Activated CD4-positive, CD25-positive, alpha-beta regulatory T cell (primary cell): ENCODE measurements at places on chromosomes 7 and 10.

DNA sequence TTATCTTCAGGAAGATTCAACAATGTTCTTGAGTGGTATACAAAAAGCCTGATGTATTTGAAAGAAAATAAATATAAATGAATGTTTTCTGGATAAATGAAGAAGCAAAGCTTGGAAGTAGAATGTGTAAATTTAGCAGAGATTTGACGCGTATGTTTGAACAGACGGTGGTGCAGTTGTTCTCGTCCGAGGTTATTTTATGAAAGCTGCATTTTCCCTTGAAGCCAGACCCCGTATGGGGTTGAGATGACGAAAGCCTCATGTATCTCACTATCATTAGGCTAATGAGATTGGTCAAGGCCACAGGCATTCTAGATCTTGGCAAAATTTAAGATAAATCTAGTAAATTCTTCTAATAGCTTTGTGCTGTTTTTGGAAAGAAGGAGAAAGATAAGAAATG lies 195.2 kb downstream of the NXPH1 start:
- DNase-seq = no peak

GRCh38 chr10:28644647-28645046 lies 32.7 kb upstream of the BAMBI start:
- no peak for DNase-seq

GRCh38 chr10:43453266-43453831 lies 16.4 kb downstream of the ZNF487 start:
- no peak for DNase-seq

DNA sequence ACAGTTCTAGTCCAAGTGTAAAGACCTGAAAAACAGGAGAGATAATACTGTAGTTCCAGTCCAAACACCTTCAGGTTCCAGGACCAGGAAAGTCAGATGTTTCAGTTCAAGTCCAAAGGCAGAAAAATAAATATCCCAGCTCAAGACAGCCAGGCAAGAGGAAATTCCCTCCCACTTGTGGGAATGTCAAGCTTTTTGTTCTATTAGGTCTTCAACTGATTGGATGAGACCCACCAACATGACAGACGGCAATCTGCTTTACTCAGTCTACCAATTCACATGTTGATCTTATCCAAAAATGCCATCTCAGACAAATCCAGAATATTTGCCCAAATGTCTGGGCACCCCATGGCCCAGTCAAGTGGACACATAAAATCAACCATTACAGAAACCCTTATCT lies 33.1 kb downstream of the SEMA3D start:
- DNase-seq = no peak

DNA sequence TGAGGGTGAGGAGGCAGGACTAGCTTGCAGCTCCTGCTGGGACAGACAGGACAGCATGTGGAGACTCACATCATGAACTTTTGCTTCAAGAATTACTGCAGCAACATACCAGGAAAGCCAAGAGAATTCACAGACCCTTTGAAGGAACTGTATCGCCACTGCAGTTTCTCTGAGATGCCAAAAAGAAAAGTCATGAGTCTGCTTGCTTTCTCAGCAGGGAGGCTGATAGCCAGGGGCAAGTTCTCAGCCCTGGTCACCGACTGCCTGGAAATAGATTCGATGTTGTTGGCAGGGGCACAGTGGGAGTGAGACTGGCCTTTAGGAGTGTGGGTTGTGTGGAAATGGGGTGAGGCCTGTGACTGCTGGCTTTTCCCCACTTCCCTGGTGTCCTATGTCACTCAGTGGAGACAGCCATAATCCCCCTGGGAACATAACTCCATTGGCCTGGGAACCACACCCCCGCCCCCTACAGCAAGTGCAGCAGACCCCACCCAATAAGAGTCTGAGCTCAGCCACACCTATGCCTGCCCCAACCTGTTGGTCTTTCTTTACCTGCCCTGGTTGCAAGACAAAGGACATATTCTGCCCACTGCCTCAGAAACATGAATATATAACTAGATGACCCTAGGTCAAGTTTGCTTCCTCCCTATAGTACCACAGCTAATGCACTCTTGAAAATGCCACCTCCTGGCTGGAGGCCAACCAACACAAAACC lies 1.6 kb upstream of the SAMD9 start:
- no peak for DNase-seq

- no peak for DNase-seq
These were observed 52.6 kb downstream of the RGS10 start for GRCh38 chr10:119489991-119490326.

- DNase-seq = no peak
These were observed 138.4 kb upstream of the FEZF1 start for GRCh38 chr7:122442929-122443328.

DNA sequence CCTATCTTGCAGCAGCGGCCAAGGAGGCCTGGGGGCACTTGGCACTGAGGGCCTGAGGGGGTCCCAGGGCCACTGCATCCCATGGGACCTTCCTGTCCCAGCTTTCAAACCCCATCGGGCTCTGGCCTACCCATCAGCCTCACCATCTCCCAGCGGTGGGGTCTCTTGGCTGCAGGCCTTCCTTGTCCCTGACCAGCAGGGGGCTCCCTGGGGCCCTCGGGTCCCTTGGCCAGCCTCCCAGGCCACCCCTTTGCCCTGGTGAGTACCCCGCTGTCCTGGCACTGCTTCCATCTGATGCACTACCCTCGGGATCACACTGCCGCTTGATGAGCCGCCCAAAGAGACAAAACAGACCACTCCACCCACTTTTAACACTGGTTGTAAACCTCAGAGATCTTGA lies 43.5 kb downstream of the YKT6 start:
- DNase-seq = no peak

- DNase-seq = no peak
These were observed 199.8 kb upstream of the KIAA1217 start for GRCh38 chr10:24009115-24009514.

DNA sequence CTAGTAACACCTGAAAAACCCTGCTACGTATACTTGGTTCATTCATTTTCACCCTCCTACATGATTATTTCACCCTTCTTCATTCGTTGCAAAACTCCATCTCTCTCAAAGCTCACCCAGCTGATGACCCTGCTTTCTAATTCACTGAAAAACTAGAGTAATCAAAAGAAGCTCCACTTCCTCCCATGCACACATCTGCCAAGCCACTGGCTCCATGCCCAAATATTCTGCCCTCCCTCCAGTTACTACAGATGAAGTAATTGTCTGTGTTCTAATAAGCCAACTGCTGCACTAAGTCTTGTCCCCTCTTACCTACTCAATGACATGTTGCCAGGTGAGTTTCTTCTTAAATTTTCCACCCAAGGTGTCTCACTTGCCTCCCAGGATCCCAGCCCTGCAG lies 96.9 kb upstream of the CCDC71L start:
- no peak for DNase-seq

GRCh38 chr7:46071076-46071475 lies 150.0 kb upstream of the IGFBP3 start:
- DNase-seq = no peak

DNA sequence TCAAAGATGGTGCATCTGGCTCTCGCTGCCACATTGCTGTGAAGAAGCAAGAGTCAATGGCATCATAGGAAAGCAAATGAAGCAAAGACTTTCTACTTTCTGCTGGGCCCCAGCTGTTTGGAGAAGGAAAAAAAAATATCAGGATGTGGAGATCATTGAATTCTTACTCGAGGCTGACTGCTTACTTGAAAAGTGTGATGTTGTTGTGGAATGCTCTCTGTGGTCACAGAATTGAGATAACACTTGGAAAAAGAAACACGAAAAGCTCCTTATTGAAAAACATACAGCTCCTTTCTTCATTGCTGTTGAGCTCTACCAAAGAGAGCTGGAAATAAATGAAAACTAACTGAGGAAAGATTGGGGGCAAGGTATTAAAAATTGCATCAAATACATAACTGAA lies 157.4 kb upstream of the TBX20 start:
- no peak for DNase-seq

GRCh38 chr10:128708182-128708581 lies 582.0 kb upstream of the MKI67 start:
- DNase-seq = no peak

- no peak for DNase-seq
These were observed 2.9 kb upstream of the CD36 start for GRCh38 chr7:80635533-80635932.

- DNase-seq = no peak
These were observed 50.1 kb downstream of the SEMA3A start for GRCh38 chr7:84144480-84144879.

GRCh38 chr7:92626281-92626809 lies 36.2 kb upstream of the FAM133B start:
- DNase-seq = no peak

DNA sequence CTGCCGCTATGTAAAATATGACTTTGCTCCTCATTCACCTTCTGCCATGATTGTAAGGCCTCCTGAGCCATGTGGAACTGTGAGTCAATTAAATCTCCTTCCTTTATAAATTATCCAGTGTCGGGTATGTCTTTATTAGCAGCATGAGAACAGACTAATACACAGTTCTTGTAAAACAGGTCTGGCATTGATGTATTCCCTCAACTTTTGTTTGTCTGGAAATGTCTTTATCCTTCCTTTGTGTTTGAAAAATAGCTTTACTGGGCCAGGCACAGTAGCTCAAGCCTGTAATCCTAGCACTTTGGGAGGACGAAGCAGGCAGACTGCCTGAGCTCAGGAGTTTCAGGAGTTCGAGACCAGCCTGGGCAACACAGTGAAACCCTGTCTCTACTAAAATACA lies 14.5 kb downstream of the IPMK start:
- no peak for DNase-seq

- no peak for DNase-seq
These were observed 527.4 kb upstream of the IGFBP3 start for GRCh38 chr7:46448478-46448877.

DNA sequence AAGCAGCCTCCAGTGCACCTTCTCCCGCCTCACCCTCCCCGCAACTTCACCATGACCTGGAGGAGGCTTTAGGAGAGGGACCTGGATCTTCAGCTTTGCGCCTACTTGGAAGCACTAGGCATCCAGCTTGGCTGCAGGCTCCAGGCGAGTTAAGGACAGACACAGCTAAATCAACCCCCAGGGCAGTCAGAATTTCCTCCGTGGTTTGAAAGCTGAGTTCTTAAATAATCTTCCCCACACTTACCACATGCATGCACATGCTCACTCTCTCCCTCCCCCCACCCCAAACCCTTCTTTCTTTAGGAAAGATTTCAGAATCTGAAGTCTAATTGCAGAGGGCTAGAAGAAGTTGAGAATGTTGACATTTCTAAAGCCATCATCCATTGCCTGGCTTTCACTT lies 36.7 kb upstream of the LRRC4 start:
- no peak for DNase-seq

DNA sequence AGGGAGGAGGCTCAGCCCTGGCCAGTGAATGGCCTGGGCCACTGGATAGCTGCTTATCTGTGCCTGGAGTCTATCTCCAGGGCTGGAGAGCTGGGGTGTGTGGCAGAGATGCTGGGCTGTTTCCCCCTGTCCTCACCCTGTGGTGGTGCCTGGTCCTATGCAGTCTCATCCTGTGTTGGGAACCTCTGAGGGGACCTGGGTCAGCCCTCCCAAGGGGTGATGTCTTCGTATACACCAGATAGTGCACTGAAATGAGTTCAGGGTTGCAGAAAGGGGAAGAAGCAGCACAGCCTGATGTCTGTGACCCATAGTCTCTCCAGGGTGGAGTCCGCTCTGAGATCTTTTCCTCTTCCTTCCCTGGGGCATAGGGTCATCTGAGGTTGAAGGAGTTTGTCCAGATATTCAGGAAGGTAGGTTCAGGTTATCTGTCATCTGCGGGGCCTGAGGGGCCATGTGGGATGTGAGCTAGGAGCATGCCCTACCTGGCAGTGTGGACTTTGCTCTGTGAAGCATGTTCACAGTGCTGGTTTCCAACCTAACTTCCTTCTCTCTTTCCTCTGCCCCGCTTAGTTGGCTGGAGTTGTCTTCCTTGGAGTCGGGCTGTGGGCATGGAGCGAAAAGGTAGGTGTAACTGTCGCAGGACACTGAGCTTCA lies 33.4 kb upstream of the SH2D4B start:
- no peak for DNase-seq

DNA sequence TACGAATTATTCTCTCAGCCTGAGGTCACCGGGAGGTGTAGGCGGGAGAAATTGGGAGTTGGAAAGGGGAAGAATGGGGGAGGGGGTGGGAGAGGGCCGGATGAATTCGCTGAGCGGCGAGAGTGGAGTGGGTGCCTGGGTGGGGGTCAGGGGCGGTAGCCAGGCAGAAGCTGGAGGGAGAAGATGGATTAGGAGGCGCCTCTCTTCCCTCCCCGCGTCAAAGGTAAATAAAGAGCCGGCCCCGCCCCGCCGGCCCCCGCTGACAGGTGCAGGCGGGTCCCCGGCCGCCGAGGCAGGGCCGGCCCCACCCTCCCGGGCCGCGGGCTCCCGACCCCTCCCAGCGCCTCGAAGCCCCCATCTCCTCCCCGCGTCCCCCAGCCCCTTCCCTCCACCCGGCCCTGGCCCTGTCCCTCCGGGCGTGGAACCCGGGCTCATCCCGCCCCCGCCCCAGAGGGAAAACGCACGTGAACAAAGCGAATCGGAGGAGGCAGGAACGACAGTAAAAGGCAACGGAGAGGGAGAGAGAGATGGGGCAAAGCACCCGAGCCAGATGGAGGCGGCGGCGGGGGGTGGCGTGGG lies 872 bp downstream of the FAM131B start:
- no peak for DNase-seq

DNA sequence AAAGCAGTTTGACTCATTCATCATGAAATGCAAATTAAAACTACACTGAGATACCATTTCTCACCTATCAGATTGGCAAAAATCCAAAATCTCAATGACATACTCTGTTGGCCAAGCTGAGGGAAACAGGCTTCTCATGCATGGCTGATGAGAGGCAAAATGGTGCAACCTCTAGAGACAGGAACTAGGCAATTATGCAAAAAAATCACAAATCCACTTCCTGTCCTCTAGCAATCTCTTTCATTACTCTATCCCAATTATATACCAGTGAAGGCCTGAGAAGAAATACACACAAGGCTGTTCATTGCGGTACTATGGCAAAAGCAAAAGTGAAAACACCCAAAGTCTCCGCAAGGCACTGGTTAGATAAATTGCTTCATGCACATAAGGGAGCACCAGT lies 25.9 kb upstream of the PTPRN2 start:
- no peak for DNase-seq

DNA sequence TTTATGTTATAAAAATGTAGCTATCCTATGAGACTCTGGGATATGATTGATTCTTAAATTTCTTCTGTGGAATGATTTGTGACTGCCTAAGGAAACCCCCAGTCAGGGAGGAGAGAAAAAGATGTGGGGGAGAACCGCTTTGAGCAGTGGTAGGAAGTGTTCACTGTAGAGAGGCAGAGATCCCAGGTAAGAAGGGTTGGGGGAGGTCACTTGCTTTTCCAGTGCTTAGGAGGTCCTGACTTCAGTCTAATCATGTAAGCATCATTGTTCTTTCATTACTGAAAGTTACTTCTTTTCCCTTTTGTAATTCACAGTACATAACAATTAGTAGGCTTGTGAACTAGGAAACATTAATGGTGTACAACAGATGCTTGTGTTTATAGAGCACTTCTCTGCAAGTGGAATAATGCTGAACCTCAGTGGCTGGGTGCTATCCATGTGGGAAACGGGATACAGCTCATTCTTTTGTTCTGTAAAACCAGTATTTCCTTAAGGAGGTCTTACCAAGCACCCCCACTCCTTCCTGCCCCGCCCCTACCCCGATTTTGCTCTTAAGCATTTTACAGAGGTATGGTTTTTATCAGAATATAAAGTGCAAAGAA lies 165.4 kb downstream of the ST7 start:
- no peak for DNase-seq
